ENCODE measurements at places on chromosomes 7 and 10. TPM values are rescaled to one million over a fixed set of nuclear protein-coding genes. Genes with fewer than 3 reads are reported as not detected.

GSDME gene
- total RNA-seq, result 45.2 TPM

HGF gene
- total RNA-seq, result 0.03 TPM

AKR1C3 gene
- 1,121 TPM for total RNA-seq

ATOH7 gene
- 0.08 TPM for total RNA-seq
